ENCODE measurements at places on chromosomes 7 and 10.

DNA sequence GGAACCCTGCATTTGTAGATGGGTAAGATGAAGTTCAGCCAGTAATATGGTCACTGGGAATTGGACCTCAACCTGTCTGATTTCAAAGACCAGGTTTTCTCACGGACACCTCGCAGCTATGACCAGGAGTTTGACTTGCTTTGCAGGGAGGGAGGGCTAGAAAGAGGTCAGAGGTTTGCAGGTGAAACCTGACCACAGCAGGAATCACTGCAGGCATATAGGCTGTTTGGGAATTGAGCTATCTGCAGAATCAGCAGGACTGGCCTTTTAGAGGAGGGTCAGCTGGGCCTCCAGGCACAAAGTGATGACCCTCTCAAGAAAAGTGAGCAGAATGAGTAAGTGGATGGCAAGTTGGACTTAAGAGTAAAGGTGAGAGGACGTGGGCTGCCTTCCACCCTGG, 166.3 kb downstream of the ADRA2A start:
- no peak for DNase-seq

GRCh38 chr7:12812111-12812510, 124.7 kb downstream of the ARL4A start:
- no peak for DNase-seq

DNA sequence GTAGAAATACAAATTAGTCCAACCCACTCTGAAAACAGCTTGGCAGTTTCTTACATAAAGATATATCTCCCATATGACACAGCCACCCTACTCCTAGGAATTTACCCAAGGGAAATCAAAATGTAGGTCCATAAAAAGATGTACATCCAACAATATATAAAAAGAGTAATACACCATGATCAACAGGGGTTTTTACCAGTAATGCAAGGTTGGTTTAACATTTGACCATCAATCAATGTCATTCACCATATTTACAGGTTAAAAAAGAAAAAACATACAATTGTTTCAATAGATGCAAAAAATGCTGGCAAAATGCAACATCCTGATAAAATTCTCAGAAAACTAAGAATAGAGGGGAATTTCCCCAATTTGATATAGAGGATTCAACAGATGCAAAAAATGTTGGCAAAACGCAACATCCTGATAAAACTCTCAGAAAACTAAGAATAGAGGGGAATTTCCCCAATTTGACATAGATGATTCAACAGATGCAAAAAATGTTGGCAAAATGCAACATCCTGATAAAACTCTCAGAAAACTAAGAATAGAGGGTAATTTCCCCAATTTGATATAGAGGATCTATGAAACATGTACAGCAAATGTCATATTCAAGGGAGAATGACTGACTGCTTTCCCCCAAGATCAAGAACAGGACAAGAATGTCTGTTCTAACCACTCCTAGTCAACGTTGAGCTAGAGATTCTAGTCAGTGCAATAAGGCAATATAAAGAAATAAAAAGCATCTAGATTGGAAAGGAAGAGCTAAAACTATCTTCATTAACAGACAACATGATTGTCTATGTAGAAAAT, 13.7 kb downstream of the ADAP1 start:
- no peak for DNase-seq

DNA sequence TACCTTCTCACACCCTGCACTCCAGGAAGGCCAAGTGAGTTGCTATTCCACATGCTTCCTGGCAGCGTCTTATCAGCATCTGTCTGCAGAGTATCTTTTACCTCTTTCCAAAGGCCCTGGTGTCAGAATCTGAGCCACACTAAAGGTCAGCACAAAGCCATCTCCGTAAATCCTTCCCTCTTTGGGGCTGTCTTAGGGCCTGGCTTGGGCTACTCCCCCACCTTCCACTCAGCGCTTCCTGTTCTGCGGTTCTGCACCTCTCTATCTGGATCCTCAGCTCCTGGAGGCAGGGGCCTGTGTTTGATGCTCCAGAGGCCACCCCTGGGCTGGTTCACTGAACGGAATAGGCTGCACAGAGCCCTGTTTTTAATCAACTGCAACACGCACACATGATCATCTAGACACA, 334.8 kb upstream of the GALNT17 start:
- DNase-seq, result no peak

DNA sequence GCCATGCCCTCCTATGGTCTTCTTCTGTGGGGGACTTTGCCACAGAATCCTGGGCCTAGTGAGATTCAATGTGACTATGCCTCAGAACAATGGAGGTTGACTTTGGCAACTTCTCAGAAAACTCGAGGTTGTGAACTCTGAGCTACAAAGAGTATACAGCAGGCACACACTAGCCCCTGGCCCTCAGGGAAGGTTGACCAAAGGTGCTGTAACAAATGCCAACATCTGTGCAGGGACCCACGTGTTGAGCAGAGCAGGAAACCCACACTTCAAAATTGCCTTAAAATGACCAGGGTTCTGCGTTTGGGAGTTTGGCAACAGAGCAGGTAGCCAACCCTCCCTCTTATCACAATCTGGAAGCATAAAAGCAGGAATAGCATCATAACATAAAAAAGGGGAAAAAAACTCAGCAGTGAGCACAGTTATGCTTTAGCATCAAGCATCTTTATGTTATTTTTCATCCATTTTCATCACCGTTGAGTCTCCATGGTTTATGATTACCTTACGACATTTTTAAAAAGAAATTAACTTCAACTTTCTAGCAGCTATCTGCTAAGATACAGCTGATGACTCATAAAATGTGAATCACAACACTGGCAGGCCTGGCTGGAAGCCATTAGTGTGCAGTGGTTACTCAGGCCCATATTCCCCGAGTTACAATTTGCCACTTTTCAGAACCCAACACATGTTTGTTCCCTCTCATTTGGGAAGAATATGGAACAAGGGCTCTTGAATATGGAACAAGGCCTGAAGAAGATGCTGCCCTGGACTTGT, 11.1 kb downstream of the PRLHR start:
- no peak for DNase-seq

DNA sequence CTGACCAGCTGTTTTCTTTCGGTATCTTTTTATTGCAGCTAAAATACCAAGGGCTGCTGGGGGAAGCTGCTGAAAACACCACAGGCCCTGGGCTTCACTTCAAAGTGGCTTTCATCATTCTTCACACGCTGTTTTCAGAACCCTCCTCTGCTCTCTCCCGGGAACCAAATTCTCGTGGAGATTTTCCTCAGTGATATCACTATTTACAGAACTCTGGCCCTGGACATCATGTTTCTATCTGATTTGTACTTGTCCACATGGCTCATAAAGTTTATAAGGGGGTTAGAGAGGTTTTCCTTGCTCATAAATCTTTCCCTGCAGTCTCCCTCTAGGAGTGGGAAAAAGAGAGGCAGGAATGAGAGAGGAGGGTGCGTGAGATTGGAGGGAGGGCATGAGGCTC, 177.4 kb upstream of the NPVF start:
- DNase-seq, result no peak

- no peak for DNase-seq
Measured at GRCh38 chr10:60778971-60779796, 906 bp downstream of the CDK1 start.

GRCh38 chr7:98300595-98301372, 19.3 kb downstream of the BRI3 start:
- no peak for DNase-seq

GRCh38 chr10:26890956-26891355, 30.2 kb upstream of the ABI1 start:
- DNase-seq, result peak; percentile 16

DNA sequence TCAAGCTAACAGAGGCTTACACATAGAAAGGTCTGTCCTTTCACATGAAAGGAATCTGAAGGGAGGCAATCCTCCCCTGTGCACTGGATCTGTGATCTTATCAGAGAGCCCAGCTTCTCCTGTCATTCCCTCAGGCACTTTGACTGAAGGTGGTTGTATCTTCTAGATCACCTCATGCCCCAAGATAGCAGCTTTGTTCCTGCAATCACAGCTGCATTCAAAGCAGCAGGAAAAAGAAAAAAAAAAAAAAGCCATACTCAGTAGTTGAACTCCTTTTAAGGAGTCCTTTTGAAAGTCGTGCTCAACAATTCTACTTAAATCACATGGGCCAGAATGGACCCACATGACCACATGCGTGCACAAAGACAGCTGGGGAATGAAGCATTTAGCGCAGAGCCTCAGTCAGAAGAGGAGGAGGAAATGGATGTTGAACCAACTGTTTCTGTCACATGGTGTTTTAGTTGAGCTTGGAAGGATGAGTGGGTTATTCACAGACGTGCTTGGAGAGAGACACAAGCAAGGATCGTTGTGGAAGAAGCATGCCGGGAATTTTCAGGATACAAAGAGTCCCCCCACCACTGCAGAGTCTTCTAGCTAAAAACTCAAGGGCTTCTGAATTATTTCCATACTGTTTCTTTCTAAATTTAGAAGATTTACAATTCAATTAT, 13.0 kb upstream of the PFKP start:
- no peak for DNase-seq

- DNase-seq, result no peak
Measured at GRCh38 chr10:782751-783648, 93.5 kb upstream of the DIP2C start.
